ENCODE measurements at places on chromosomes 4 and X.

DNA sequence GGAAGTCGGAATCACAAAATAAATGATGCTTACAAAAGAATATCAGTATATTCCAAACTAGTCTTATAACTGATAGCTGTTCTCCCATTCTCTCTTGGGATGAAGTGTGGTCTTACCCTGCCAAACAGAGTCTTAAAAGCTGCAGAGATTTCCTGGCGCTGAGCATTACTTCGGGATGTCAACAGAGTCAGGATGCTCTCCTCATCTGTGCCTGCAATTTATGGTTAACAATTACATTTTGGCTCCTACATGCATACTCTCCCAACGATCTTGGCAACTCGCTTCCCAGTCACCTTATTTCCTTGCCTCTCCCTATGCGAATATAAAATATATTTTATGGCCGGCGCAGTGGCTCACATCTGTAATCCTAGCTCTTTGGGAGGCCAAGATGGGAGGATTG is 12.2 kb downstream of the ANXA5 start:
- DNase-seq: no peak

GRCh38 chr4:169618286-169618685 is 2.1 kb upstream of the CLCN3 start:
- DNase-seq: no peak

DNA sequence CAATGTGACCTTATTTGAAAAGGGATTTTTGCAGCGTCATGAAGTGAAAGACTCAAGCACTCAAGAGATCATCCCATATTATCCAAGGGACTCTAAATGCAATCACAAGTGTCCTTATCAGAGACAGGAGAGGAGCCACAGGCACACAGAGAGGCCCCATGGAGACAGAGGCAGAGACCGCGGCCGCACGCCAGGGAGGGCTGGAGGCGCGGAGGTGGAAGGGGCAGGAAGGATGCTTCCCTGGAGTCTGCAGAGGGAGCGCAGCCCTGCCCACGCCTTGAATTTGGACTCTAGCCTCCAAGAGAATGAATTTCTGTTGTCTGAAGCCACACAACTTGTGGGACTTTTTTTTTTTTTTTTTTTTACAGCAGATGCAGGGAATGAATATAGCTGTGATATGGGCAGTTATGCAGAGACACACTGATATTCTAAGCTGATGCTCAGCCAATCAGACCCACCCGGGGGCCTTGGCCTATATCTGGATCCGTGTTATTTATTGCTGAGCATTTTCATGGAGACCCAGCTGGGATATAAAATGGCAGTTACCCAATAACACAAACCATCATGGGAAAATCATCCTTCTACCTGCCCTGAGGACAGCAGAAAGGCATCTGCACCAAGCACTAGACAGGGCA is 244.8 kb upstream of the PSAPL1 start:
- no peak for DNase-seq

GRCh38 chr4:153394945-153395344 is 50.5 kb downstream of the MND1 start:
- DNase-seq: no peak

DNA sequence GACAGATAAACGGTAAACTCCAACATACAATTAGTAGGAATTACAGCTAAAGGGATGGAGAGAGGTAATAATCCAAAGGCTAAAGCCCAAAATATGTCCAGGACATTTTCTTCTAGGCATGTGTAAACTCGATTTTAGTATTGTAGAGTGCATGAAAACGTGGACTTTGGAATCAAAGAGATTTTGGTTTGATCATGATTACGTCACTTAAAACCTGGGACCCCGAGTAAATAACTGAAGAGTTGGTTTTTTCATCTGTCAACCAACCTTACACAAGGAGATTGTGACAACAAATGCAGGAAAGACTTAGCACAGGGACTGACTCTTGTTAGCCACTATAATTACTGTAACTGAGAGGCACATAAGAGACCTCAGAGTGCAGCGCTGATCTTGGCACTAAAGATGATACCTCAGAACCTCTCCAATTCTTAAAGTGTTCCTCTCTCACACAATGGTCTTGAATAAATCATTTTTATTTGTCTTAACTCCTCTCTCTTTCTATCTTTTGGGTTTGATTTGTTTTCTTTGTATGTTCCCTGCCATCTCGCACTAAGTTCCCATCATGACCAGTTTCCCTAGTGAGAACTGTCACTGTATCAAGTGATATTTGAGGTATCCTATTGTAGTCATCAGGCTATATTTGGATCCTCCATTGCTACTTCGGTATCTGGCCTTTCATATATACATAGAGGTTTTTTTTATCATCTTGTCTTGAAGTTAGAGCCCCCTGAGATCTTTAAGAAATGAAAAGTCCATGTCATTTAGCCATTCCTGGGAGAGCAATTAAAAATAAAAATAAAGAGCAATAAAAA is 32.2 kb upstream of the MSL3 start:
- no peak for DNase-seq

GRCh38 chr4:166527500-166527899 is 654.5 kb downstream of the TLL1 start:
- no peak for DNase-seq

DNA sequence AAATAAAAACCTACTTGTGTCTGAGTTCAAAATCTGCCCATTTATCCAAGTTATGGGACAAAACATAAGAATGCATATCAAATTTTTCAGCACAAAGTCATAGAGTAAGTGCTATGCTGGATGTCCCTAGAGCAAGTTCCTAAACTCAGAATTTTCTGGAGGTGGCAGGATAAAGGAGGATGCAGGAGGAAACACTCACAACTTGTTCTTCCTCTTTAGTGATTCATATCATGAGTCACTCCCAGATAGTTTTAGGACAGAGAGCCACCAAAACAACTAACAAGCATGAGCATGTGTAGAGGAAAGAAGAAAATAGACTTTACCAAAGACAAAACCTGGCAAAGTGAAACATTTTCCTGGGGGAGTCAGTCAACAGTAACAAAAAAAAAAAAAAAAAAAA is 302.7 kb downstream of the KCTD8 start:
- no peak for DNase-seq

DNA sequence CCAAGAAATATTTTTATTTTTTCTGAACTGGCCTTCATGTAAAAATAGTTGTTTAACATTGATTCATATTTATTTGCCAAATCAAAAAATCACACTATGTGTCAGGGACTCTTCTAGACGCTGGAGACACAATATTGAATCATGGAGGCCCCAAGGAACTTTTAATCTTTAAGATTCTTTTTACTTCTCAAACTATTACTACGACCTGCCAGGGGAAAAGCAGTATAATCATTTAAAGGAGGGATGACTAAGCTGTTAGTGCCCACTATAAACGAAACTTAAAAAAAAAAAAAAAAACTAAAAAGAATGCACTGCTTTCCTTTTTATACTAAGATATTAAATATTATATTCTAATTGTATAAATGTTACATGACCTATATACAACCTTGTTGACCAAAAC is 84.7 kb downstream of the PPA2 start:
- DNase-seq: no peak

DNA sequence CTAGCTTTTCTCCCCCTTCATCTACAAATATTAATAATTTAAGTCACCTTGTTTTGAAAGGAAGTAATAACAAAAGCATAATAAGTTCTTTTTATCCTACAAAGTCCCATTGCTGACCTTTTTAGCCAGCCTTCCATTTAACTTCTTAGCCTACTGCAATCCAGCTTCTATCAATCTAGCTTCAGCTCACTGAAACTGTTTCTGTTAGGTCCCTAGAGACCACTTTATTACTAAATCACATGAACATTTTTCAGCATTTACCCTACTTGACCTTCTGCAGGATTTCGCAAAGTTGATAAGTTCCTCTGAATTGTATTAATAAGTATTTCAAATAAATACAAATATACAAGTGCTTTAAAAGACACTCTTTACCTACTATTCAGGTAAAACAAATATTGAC is 186.5 kb downstream of the ANTXR2 start:
- no peak for DNase-seq

DNA sequence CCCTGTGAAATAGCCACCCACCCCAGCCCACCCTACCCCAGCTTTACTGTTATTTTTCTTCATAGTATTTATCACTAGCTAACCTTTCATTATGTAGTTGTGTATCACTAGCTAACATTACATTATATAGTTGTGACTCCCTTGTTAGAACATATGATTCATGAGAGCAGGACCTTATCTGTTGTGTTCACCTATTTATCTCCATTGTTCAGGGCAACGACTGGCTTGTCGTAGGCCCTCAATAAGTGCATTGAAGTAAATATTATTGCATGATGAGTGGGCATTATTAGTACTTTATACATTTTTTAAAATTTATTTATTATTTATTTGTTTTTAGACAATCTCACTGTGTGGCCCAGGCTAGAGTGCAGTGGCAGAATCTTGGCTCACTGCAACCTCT is 4.2 kb downstream of the SMARCAD1 start:
- no peak for DNase-seq

DNA sequence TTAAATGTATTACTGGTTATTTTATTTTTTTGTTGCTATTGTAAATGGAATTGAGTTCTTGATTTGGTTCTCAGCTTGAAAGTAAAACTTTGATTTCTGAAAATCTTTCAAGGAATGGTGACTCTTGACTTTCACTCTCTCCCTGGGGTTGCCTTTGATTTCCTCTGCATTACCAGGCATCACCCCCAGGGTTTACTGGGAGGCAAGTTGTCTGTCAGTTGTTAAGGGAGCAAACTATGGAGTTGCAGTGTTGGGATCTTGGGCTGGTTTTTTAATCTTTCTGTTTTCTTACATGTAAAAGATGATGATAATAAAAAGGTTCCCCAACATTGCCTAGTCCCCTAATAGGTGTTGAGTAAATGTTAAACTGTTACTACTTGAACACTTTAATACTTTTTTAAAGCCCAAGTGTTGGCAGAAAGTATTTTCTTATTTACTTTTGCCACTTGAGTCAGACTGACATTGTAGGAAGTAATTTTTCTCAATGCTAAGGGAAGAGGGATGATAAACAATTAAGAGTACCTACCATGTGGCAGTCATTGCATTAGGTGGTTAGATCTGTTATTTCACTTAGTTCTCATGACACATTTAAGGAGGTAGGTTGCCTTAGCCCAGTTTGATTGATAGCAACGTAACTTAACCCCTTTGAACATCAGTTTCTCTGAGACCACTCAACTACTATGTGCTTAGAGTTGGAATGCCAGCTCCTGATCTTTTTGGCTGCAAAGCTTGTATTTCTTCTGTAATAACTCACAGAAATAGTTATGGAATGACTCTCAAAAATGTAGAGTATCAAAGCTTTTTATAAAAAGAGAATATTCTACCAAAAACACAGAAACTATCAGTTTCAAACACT is 67.1 kb downstream of the DCLK2 start:
- DNase-seq: no peak

GRCh38 chr4:1727117-1728031 is 6.1 kb downstream of the TACC3 start:
- no peak for DNase-seq

DNA sequence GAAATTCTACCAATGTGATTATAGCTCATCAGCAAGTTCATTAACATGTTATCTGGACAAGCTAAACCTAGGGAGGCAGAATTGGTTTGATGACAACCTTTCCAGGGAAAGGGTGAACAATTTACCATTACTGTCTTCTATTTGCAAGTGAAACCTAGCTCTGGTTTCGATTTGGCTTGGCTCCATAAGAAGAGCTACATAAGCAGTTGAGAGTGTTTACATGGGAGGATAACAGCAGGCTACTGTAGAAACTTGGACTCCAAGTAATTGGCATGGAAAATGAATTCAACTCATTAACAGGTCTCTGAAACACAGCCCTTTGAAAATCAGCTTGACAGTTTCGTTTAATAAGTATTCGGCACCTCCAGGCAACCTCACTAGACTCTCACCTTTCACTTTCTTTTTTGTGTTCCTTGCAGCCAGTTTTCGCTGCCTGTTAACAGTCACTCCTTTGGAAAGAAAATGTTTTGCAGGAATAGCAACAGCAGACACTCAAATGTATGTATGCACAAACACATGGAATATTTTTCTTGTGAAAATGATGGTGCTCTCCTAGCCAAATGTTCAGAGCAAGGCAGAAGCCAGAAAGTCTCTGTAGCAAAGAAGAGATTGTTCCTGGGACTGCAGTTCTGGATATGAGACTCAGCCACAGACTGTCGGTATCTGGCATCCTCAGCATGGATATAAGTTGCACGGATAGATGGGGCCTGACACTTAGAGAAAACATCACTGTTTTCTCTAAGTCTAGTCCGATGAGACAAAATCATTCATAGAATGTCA is 27.5 kb downstream of the POU3F4 start:
- DNase-seq: no peak

DNA sequence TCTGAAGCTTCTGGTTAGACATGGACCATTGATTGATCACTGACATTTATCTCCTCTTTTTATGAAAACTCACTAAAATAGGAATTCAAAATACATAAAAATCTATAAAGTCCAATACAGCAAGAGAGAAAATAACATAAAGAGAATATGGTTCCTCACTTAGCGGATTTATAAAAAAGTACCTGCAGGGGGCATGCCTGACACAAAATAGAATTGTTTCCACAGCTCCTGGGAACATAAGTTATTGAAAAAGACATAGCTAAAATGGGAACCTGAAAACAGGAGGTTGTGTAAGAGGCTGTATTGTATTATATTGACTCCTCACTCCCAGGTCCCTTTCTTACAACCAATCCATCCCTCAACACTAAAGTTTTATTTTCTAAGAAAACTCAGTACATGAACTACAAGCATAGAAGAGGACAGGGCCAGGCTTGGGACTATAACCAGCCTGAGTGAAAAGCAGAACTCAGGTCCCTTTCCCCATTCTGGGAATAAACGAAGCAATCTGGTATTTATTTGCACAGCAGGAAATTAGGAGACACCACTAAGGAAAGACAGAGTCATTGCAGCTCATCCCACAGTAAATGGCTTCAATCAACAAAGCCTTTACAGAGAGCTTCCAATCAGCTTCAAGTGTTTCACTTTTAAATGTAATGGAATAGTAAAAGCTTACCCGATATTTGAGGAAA is 121.1 kb upstream of the NDST4 start:
- DNase-seq: peak; percentile 20
